ENCODE measurements at places on chromosomes 6 and 20.

DNA sequence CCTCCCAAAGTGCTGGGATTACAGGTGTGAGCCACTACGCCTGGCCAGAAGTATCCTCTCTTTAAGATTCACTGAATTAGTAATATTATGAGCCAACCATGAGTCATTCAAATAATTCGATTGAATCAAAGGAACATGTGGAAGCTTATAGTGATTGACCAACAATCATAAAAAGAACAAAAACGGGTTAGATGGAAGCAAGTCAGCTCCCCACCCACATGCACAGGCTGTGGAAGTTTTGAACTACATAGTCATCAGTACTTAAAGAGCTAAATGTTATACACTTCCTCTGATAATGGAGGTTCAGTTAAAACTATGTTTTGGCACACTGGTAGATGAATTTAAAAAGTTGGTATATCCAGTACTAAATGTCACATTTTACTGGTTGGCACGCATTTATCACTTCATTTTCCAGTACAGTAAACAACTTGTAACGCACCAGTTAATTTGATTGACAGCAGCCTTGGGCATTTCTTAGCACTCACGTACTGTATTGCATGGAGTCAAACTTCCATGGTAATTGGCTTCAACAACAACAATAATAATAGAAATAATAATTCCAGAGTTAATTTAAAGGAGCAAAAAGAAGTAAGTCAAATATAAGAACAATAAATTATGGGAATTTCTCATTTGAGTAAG, 1107.3 kb upstream of the MAP3K7 start:
- no peak for DNase-seq

DNA sequence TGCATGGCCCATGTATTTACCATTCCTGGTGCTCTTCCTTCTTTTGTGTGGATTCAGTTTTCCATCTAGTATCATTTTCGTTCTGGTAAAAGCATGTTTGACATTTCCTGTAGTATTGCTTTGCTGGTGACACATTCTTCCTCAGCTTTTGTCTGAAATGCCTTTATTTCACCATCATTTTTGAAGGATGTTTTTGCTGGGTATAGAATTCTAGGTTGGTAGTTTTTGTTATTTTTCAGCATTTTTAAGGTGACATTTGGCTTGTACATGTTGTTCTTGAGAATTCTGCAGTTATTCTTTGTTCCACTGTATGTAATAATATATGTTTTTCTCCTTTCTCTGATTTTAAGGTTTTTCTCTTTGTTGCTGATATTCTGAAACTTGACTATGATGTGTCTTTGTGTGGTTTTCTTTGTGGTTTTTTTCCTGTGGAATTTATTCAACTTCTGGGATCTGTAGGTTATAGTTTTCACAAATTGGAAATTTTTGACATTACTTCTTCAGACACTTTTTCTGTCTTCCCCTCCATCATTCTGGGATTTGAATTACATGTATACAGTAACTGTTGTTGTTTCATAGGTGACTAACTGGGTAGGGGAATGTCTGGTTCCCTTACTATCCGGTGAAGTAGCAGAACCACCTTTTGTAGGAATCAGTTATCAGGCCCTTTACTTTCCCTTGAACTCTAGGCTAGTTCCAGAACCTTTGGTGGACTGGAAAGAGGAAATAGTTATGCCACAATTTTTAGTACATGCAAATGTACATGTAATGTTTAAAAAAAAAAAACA, 30.2 kb downstream of the SNX9 start:
- DNase-seq: no peak

- DNase-seq: peak; percentile 67
These were observed 59.6 kb upstream of the TAGAP start for GRCh38 chr6:159104163-159104925.

- no peak for DNase-seq
These were observed 920.9 kb upstream of the GJE1 start for GRCh38 chr6:141211845-141212244.

- no peak for DNase-seq
These were observed 62.9 kb downstream of the ESR1 start for GRCh38 chr6:151870375-151870774.

DNA sequence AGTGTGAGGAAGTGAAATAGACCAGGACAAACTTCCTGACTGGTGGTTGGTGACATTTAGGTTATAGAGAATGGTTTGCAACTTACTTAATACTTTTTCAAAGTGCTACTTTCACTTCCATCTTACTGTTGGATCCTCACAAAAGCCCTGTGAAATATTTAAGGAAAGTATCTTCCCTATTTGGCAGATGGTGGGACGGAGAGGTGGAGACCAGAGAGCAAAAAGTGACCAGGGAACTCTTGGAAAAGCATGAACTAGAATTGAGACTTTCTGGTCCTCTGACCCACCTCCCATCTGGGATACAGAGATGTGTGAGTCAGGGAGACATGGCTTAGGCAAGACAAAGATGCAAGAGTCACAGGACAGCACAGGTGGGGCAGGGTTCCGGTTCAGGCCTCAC, 3.0 kb downstream of the TRIM10 start:
- DNase-seq: no peak

DNA sequence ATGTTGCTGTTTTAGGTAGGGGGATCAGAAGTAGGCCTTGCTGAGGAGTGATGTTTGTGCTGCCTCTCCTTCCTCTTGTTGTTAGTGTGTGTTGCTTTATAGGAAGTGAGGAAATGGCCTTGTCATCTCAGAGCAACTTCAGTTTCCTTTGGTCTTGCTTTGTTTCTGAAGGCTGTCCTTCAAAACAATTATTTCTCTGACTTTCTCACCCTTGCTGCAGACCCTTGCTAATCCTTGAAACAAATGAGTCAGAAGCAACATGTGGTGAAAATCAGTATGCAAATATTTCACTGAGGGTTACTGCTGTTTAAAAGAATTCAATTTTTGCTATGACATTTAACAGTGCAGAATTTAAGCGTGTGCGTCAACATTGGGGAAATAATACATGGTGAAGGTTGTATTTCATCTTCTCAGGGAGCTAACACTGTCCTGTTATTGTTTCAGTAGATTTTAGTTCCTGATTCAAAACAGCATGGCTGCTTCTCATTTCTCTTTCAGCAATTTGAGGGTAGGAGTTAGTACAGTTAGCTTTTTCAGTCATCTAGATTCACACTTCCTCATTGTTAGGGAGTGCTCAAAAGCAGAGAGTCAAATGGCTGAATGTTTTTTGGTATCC, 13.8 kb downstream of the RNF144B start:
- no peak for DNase-seq

- no peak for DNase-seq
These were observed 41.6 kb downstream of the NFATC2 start for GRCh38 chr20:51500936-51501335.

DNA sequence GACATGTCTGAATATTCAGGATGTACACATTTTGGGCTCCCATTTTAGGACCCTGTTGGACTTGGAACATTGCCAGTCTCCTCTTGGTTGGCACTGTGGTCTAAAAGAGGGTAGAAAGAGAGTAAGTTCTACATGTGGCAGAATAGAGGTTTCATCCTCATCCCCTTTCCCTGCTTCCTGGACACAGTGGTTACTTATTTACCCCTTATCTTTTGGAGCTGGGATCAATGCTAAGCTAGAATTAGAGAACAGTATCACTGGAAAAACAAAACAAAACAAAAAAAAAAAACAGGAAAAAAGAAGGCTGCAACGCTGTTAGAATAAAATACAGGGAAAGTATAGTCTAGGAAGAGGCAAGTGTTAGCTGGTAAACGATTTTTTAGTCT, 790.6 kb downstream of the MAFB start:
- DNase-seq: no peak

- no peak for DNase-seq
These were observed 185.2 kb upstream of the TAB2 start for GRCh38 chr6:149132336-149132735.

DNA sequence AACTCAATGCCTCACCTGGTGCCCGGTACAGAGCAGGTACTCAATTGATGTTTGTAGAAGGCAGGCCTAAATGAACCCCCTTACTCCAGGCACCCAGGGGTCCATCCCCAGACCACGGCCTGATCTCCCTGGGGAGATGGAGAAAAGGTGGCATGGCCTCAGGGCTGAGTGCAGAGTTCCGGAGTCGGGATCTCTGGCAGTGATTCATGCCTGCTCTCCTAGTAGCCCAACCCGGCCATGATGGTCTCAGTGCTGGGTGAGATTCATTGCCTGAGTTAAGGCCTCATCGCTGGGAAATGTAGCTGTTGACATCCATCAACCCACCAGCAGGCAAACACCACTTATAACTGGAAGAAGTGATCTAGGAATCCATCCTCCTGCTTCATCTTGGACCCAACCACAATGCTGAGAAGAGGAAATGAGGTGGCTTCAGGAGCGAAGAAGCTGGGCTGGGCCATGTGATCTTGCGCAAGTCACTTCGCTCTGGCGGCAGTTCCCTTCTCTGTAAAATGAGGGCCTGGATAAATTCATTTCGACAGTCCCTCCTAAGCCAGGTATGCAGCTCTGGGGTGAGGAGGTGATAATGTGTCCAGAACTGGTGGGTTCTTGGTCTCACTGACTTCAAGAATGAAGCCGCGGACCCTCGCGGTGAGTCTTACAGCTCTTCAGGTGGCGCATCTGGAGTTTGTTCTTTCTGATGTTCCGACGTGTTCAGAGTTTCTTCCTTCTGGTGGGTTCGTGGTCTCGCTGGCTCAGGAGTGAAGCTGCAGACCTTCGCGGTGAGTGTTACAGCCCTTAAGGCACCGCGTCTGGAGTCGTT, 24.7 kb downstream of the ETV7 start:
- DNase-seq: no peak

GRCh38 chr6:3422435-3423070, 34.3 kb downstream of the SLC22A23 start:
- DNase-seq: no peak

DNA sequence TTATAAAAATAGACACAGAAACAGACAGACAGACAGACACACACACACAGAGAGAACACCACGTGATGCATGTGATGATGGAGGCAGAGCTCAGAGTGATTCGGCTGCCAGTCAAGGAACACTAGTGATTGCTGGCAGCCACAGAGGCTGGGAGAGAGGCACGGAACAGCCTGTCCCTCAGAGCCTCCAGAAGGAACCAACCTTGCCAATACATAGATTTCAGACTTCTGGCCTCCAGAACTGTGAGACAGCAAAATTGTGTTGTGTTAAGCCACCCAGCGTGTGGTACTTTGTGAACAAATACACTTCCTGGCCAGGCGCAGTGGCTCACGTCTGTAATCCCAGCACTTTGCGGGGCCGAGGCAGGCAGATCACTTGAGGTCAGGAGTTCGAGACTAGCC, 9.5 kb upstream of the PARD6B start:
- no peak for DNase-seq

GRCh38 chr6:8914700-8915099, 479.4 kb upstream of the SLC35B3 start:
- DNase-seq: no peak

GRCh38 chr6:107033126-107033525, 5.1 kb downstream of the MTRES1 start:
- no peak for DNase-seq

- peak; percentile 45 for DNase-seq
These were observed 713 bp upstream of the ELMO2 start for GRCh38 chr20:46406986-46407670.

GRCh38 chr6:32713241-32713640, 27.9 kb upstream of the HLA-DQA2 start:
- DNase-seq: no peak

GRCh38 chr6:151141685-151142084, 98.1 kb upstream of the AKAP12 start:
- no peak for DNase-seq

- DNase-seq: no peak
These were observed 296.5 kb upstream of the SLC35B3 start for GRCh38 chr6:8731874-8732273.

DNA sequence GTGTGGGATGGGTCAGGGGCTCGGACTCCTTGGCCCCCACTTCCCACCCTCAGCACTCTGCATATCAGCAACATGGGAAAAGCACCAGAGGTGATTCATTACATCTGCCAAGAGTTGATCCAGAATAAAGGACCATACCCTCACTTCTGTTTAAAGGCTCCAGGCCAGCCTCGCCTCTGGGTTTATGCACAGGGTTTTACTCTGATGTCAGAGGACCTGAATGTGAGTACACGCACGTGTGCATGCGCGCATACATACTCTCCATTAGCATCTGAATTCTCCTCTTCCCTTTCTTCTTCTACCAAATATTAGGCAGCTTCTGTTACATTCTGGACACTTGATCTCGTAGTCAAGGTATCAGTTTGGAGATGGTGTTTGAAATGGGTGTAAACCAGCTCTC, 114.7 kb upstream of the SPTLC3 start:
- DNase-seq: no peak

GRCh38 chr6:64930681-64931080, 776.3 kb downstream of the EYS start:
- DNase-seq: no peak

DNA sequence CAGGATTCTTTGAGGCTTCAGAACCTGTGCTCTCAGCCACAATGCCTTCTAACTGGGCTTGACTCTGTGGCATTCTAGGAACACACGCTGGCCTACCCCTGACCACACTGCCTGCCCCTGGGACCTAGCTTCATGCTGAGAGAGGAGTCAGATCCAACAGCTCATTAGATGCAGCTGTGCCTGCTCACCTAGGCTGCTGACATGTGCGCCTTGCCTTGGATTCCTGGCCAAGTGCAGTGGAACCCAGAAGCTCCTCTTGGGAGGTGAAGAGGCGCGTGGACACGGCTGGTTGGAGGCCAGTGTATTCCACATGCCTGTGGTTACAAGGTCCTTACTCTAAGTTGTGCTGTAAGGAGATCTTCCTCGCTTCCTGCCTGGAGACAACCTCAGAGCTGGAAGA, 24.7 kb upstream of the KCNK16 start:
- no peak for DNase-seq

GRCh38 chr6:20755631-20756030, 221.4 kb downstream of the CDKAL1 start:
- no peak for DNase-seq

DNA sequence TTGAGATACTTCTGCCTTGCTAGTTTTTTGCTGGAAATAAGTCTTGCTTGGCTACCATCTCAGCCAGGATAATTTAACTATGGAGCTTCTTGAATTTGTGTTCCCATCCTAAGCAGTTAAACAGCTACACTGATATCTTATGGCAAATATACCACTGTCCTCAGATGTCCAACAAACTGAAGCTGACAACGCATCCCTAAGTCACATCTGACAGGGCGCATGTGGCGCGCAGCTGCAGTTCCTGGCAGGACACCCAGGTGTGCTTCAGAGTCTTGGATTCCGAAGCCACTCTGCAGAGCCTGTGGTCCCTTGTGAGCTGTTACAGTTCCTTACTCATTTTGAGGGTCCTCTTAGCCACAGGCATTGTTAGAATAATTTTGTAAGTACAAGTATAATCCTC, 127.9 kb downstream of the WDR27 start:
- DNase-seq: no peak

DNA sequence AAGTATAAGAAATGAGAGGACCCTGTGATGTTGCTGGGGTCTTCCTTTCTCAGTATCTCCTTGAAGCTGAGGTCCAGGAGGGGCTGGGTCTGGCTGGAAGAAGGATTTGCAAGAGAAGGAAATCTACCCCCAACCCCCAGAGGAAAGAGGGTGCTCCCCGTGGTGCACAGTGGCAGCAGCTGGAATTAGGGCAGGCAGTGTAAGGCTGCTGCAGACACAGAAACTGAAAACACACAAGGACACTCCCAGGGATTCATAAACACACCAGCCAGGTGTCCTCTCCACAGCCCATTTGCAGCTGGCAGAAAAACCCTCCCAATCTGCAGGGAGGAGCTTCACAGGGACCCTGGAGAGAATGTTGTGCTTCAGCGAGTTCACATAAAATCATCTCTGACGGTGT, 297.2 kb downstream of the CDH26 start:
- DNase-seq: no peak

GRCh38 chr6:132587424-132587823, 2.1 kb downstream of the TAAR5 start:
- DNase-seq: no peak

- no peak for DNase-seq
These were observed 70.1 kb downstream of the KLHL32 start for GRCh38 chr6:96994660-96995059.

GRCh38 chr6:32946893-32947292, 6.0 kb downstream of the HLA-DMA start:
- DNase-seq: no peak
